ENCODE measurements at places on chromosomes 7 and 10.
A peak's percentile ranks its signal among the peaks of the same experiment; 100 is the strongest.

DNA sequence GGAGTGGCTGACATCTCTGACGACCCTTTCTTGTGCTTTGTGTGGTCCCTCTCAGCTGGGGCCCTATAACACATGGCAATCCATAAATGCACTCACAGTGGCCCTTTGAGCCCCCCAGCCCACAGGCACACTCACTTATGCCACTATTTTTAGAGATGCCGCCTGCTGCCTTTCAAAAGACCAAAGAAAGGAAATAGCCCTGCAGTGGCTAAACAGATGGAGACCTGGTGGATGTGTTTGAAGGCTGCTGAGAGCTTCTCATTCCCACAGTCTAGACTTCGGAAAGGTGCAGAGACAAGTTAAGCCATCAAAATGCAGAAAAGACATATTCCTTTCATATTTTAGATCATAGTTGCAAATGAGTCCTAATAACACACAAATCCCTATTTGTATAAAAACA is 42.0 kb upstream of the PDZD8 start:
- no peak for DNase-seq

GRCh38 chr10:1611936-1612550 is 125.3 kb downstream of the ADARB2 start:
- DNase-seq = no peak

DNA sequence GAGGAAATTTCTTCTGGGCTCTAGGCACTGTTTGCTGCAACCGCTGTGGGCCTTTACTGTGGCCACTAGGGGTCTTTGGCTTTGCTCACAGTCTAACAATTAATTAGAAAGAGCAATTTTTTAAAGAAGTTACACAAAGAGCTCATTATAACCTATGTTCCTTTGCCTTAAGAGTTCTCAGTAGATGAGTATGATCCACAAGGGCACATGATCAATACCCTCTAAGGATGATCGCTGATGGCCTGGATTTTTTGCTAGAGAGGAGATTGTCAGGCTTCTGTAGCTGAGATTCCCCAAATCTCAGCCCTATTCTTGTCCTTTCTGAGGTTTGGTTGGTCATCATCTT is 80.8 kb upstream of the RHOBTB1 start:
- DNase-seq = no peak

DNA sequence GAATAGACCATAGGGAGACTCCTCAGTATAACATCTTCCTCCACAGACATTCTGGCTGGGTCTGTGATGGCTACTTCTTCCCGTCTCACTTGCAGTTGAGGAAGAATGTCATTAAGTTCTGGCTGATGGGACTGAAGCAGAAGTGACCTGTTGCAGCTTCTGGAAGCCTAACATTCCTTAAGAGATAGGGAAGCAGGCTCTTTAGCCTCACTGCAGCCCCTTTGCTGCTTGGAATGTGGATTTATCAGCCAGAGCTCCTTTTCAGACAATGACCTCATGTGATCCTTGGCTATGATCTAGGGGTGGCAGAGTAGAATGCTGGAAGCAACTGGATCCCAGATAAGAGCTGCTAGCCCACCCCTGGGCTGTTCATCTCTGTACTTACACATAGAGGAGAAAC is 142.5 kb downstream of the RNF216 start:
- peak; percentile 42 for DNase-seq

GRCh38 chr7:43535810-43536585 is 46.9 kb upstream of the STK17A start:
- peak; percentile 92 for DNase-seq

DNA sequence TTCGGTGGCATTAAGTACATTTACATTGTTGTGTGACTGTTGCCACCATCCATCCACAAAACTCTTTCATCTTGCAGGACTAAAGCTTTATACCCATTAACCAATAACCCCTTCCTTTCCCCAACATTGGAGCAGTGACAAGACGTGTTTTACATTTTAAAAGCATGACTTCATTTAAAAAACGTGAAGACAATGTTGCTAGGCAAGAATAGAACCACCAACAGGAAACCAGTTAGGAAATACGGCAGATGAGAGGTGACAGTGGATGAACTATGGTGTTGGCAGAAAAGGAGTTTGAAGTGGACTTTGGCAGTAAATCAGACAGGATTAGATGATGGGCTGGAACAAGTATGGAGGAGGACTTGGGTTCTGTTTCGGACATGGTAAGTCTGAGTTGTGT is 17.0 kb downstream of the TMEM236 start:
- DNase-seq = peak; percentile 70

- peak; percentile 74 for DNase-seq
Observed at GRCh38 chr7:36659172-36659516, 65.2 kb downstream of the AOAH start.

DNA sequence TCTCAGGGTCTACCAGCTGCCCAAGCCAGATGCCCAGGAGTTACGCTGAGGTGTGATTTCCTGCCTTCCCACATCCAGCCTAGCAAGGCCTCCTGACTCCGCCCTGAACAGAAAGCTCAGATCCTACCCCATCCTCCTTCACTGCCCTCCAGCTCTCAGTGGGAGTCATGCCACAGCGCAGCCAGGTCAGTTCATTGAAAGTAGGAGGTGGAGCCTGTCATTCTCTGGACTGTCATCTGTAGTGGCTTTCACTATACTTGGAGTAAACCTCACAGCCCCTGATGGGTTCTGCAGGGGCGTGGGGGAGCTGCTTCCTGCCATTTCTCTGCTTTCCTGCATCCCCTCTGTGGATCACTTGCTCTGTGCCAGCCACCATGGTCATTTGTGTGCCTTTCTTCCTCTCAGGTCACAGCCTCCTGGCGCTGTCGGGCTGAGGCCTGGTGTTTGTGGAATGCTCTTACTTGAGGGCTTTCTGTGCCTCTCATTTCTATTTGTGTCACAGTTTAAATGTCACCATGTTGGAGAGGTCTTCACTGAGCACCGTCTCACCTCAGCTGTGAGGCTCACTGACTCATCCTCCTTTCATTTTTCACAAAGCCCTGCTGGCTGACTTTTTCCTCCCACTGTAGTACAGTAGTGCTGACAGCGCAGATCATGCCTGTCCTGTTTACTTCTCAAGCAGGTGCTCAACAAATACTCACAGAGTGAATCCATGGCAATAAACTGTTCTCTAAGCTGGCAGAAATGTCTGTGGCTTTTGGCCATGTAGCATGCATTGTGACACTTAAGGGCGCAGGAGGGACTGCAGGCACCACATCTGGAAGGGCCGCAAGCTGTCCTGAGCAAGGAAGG is 61.0 kb upstream of the TMEM248 start:
- no peak for DNase-seq

- DNase-seq = no peak
Observed at GRCh38 chr10:86753051-86753450, 3.4 kb upstream of the BMPR1A start.

DNA sequence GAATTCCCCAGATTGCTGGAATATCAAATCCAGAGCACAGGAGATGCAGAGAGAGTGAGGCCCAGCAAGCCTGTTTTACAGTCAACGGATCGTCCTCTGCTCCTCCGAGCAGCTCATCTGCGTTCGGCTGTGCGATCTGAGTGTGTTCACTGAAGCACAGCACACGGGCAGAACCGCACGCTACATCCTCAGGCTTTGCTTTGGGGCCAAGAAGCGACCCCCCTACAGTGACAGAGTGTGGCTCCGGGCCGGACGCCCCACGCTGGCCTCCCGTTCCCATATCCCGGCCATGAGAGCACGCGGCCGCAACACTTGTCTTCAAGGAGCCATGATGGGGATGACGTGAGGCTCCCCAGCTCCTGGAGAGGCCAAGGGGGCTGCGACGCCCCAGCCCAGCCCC is 431.4 kb downstream of the DNAJB6 start:
- no peak for DNase-seq

DNA sequence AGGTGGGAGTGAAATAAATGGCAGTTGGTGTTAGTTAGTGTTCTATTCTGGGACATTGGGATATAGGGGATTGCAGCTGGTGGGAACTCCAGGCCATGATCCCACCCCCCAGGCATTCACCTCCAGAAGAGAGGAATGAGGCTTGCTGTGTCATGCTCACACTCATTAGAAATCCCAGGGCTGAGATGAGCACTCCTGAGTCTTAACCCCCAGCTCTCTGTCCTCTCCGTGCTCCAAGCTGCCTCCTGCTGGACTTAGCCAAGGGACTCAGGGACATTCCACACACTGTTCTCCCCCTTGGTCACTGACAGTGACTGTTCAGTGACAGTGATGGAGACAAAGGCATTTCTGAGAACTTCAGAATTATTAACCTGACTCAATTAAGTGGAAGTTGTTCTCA is 21.5 kb downstream of the CYP26A1 start:
- no peak for DNase-seq

DNA sequence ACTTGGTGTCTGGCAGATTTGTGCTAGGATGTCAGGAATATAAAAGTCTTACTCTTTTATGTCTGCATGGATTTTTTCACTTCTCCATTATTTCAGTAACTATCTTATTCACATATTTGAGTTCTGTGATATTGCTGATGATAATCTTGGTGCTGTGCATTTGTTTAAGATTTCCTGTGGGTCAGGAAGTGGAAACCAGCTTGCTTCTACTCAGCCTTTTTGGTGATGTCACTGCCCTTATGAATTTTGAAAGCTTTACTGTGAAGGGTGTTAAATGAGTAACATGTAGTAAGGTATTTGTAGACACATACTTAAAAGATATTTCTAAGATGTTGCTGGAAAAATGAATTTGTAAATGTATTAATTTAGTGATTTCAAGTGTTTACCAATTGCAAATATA is 69.5 kb upstream of the VOPP1 start:
- no peak for DNase-seq

DNA sequence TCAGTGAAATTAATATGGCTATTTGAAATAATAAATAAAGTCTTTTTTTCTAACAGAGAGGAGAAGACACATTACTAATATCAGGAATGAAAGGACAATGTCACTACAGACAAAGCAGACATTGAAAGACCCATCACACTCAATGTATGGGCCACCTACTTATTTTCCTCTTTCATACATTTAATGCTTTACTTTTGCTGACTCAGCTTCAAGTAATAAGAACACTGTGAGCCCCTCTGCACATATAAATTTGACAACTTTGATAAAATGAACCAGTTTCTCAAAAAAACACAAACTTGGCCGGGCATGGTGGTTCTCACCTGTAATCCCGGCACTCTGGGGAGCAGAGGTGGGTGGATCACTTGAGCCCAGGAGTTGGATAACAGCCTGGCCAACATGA is 664.2 kb upstream of the COBL start:
- DNase-seq = no peak

DNA sequence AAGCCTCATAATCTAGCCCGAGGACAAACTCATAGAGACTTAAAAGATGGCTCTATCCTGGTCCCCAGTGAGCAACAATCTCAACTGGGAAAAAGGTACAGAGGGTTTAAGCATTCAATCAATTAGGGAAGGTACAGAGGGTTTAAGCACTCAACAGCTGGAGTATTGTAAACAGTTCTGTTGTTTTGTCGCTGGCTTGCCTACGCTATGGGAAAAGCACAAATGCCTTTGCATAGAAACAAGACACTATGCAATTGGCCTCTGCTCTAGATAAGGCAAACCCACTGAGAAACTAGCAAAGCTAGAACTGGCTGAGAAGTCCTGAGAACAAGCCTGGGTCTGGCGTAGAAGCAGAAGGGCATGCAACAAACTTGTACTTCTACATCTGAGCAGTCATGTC is 69.3 kb downstream of the GFRA1 start:
- no peak for DNase-seq

- DNase-seq = peak; percentile 37
Observed at GRCh38 chr7:26061678-26062603, 90.1 kb upstream of the NFE2L3 start.

GRCh38 chr7:92621026-92621540 is 30.9 kb upstream of the FAM133B start:
- DNase-seq = peak; percentile 98

DNA sequence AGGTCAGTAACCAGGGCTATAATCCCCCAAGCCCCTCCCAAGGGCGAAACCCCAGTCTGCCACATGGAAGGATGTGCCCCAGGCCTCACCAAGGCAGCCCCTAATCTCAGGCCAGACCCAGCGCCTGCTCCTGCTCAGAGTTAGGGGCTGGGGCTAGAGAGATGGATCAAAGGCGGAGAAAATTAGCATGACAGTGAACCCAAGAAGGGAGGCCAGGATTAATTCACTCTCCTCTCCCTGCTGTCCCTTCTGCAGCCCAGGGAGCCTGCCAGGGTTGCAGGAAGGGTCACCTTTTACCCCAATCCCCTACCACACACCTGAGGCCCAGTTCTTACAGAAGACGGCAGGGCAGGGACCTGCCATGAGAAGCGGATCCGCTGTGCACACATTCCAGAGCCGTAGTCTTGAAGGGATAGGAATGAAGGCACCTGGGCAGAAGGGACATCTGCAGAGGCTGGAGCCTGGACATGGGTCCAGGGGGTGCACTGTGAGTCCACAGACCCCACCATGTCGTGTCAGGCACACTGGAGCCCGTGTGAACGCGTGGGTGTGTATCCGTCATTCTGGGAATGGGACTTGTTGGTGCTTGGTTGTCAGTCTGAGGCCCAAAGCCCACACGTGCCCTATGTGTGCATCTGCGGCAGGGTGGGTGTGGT is 11.9 kb upstream of the ZMIZ1 start:
- DNase-seq = no peak

DNA sequence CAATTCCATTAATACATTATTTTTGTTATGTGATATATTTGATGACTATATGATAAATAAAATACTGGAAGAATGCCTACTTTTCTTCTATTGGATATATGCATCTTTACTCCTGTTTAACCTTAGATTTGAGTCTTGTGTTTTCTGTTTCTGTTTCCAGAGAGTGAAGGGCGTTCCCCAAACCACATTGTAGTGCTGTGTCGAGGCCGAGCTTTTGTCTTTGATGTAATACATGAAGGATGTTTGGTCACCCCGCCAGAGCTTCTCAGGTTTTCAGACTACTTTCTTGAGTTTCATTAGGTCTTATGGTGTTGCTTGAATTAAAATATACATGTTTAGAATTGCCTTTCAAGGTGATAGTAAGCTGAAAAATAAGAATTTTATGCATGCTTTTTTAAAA is 23.8 kb downstream of the CROT start:
- no peak for DNase-seq

GRCh38 chr10:78524941-78525340 is 491.3 kb downstream of the RPS24 start:
- DNase-seq = no peak

DNA sequence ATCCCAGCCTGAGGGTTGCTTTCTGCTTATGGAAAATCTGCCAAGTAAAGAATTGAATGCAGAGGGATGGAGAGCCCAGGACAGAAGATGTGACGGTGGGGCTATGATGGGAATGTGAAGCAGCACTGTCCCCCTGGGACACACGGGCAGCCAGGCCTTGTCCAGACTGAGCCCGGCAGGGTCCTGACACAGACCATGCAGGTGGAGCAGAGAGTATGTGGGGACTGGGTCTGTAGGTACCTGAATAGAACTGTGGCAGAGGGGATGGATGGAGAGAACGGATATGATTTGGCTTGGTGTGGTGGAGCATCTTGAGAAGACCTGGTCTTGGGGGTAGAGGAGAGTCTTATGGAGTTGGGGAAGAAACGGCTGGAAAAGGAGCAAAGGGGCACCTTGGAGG is 732 bp upstream of the LRRC18 start:
- DNase-seq = no peak

DNA sequence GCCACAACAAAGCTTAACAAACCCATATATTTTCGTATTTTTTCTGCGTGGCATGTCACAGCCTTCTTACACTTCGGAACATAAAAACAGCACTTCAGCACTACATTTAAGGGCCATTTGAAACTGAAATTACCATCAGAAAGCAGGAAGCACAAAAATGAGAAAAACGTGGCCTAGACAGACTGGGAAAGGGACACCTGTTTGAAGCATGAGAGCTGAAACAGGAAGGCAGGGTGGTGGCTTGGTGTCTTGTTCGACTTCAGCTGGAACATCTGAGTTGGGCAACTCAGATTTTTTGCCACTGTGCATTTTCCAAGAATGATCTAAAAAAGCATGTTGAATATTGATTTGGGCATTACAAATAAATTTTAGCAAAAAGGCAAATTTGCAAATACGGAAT is 243.2 kb downstream of the ELMO1 start:
- DNase-seq = no peak
